ENCODE measurements at places on chromosomes 7 and 10.

GRCh38 chr10:132915411-132915810 lies 27.0 kb downstream of the CFAP46 start:
- DNase-seq = no peak

DNA sequence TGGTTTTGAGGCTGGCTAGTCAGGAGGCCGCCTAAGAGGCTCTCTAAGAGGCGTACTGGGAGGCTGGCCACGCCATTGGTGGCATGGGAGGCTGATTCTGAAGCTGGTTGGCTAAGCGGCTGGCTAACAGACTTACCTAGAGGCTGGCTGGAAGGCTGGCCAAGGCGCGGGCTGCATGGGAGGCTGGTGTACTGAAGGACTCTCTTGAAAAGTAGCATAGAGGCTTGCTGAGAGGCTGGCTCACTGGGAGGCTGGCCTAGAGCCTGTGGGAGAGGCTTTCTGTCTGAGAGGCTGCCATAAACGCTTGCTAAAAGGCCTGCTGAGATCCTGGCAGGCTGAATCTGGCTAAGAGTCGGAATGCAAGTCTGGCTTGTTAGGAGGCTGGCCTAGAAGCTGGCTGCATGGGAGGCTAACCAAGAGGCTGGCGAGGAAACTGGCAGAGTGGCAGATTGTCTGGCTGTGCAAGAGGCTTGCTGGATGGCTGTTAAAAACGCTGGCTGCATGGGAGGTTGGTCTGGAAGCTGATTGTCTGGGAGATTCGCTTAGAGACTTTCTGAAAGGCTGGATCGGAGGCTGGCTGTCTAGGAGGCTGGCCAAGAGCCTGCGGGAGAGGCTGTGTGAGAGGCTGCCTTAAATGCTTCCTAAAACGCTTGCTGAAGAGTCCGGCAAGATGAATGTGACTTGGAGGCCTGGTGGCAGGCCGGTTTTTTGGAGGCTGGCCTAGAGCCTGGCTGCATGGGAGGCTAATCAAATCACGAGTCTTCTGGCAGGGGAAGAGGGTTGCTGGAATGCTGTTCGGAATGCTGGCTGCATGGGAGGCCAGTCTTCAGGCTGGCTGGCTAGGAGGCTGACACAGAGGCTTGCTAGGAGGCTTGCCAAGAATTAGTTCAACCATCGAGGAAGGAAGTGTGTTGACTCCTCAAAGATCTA lies 134.2 kb downstream of the OR13A1 start:
- DNase-seq = no peak

GRCh38 chr10:80588546-80588945 lies 50.8 kb downstream of the SH2D4B start:
- DNase-seq = no peak

GRCh38 chr7:125773113-125773785 lies 843.6 kb upstream of the POT1 start:
- DNase-seq = no peak

- no peak for DNase-seq
Observed at GRCh38 chr10:17256627-17257026, 28.6 kb downstream of the VIM start.

GRCh38 chr10:77082601-77083252 lies 554.9 kb downstream of the KCNMA1 start:
- no peak for DNase-seq

DNA sequence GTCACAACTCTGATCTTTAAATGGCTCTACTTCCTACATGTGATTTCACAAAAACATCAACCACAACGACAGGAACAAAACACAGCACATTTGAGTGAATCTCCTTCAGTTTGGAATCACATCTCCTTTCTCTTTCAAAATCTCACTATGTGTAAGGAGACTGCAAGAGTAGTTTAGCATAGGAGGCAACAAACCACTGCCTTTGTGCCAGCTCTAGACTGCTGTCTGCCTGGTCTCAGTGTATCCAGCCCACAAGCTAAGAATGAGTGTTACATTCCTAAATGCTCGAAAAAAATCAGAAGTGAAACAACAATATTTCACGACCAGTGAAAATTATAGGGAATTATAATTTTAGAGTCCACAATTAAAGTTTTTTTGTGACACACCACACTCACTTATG lies 217.0 kb upstream of the STEAP4 start:
- no peak for DNase-seq

DNA sequence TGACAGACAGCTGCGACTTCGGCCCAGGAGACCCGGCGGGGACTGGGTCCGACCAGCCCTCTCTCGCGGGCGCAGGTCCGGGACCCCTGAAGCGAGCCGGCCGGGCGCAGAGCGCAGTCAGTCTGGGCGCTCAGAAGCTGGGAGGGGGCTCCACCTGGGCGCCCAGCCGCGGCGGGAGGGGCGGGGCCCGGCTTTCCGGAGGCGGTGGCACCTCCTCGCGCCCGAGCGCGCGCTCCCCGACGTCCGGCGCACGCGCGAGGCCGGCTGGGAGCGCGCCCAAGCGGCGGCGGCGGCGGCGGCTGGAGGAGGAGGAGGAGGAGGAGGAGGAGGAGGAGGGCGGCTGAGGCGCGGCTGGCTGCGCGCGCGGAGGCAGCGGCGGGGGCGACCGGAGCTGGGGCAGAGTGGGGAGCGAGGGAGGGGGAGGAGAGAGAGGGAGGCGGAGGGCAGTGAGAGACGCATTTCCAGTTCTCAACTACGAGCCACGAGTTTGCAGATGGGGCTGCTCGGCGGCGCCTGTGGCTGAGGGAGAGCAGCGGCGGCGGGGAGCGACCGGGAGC lies at the start of gene PALS2:
Gene PALS2 (plus strand): TSS at position 456 of the 557 bp plus-strand sequence. CDS start 50,216 bp downstream, outside the sequence.
- DNase-seq = peak; percentile 75

- DNase-seq = peak; percentile 15
Observed at GRCh38 chr10:71974489-71975021, 10.4 kb downstream of the CHST3 start.

DNA sequence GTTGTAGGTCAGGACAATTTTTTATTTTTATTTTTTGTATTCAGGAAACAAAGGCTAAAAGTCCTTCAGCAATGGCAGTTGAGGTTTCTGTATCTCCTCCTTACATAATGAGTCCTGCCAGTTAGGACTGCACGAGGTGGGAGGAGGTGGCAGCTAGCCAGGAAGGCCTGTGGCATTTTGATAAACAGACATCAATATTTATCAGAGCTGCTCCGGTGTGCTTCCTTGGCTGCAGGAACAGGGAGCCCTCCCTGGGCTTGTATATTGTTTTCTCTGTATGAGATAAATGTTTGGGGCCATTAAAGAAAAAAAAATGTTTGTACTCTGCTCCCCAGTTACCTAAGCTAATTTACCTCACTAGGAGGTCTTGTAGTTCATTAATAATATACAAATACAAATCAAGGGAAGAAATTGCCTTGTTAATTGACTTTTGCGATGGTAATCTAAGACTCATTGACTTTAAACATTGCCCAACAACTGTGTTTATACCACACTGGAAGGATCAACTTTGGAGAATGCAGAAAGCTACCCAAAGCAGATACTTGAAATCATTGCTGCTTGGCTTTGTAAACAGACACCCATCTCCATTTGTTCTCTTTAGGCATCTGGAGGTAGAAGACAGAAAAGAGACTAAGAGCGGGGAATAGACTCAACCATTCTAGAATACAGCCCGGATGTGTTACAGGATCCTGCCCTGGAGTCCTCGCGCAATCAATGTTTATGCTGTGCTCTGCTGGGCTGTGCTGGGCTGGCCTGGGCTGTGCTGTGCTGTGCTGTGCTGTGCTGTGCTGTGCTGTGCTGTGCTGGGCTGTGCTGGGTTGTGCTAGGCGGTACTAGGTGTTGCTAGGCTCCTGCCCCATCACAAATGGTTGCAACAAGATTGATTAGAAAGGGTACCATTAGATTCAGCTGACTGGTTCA lies 36.5 kb upstream of the PDZD8 start:
- no peak for DNase-seq

- DNase-seq = no peak
Observed at GRCh38 chr10:126090911-126091728, 194.8 kb downstream of the FANK1 start.

DNA sequence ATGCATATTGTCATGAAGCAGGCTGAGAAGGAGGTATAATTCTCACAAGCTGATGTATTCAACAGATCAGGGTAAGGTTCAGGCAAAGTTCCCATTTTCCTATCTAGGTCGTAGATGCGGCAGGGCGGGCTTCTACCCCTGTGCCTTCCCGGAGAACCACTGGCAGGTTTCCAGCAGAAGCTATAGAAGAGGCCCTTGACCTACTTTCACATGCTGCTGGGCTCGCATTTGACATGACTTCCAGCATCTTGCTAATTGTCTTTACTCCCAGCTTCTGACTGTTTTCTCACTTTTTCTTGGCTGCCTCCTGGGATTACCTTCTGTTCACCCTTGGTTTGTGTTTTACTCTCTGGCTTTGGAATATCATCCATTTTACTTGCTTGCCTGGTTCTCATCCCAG lies 32.6 kb upstream of the ORC5 start:
- DNase-seq = no peak

DNA sequence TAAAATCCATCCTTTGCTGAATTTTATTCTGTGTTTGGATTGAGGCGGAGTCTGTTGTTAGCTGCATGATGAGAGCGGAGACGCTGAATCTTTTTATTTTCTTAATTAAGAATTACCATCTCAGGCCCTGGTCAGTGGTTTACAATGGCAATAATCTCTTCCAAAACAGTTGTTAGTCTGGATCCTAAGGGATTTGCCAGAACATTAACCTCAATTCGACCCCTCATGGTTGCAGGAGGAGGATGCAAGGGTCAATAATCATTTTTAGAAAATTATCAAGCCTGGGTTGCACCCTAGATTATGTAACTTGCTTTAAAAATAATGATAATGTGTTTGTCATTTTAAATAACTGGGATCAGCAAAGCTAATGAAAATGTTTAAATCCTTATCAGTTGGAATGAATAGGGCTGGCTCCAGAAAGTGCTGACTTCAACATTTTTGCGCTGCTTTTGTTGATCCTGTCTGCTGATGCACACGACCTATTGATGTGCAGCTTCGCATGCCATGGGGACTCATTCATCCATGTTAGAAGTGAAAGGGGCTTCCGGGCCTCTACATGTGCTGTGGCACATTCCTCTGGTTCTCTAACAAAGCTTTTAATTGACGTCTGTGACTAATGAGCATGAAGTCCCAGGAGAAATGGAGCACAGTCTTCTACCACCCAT lies 80.7 kb upstream of the KIAA1217 start:
- DNase-seq = no peak

DNA sequence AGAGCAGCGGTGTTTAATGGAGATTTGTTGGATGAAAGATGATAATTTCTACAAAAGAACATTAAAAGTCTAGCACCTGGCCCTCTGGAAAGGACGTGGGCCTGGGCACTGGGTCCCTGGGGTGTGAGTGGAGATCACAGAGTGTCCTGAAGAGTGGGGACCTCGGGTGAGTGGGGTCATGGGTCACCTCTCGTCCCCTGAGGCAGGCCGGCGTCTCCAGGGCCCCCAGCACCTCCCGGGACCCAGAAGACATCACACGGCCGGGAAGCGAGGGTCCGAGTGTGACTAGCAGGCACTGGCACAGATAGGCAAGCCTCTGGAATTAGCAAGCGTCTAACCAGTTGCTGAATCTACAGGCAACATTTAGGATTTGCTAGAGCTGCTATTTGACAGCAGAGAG lies 257.2 kb downstream of the MAD1L1 start:
- no peak for DNase-seq

DNA sequence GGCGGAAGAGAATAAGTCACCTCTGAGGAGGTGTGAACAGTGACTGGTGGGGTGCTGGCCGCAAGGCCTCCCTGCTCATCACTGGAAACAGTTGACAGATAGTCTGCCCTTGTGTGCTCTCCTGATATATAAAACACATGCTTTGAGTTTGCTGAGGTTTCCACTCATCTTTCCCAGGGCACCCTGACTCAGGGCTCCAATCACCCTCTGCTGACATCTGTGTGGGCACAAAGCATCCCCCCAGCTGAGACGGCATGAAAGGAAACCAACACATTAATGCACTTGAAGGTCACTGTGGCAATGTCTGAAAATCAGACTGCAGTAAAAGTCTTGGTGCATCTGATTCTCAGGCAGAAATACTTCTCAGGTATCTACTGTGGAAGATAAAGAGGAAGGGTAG lies 49.8 kb downstream of the EPDR1 start:
- no peak for DNase-seq

DNA sequence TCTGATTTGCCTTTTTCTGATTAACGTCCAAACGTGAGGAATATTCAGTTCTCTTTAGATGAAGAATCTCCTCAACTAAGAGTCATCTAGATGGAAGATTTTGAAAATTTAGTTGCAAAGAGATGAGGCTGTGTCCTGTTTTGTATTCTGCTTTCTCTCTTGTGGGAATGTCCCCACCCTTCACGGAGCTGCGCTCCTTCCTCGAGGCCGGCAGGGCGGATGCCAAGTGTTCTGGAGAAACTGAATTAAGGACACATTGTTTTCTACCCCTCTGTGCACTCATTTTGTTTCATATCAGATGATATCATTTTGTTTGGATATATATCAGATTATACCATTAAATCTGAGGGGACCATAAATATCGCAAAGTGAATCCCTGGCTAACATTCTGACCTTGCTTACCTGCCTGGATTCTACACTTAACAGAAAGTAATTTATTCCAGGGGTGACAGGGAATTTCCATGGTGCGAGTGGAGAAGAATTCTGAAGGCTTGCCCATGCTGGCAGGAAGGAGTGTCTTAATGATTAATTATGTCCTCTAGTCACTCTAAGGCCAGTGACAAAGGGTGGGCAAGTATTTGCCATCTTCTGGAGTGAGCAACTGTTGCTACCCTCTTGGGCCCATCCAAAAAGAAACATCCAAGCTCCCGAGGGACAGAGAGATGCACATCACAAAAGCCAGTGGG lies 47.9 kb upstream of the IGFBP3 start:
- DNase-seq = no peak

DNA sequence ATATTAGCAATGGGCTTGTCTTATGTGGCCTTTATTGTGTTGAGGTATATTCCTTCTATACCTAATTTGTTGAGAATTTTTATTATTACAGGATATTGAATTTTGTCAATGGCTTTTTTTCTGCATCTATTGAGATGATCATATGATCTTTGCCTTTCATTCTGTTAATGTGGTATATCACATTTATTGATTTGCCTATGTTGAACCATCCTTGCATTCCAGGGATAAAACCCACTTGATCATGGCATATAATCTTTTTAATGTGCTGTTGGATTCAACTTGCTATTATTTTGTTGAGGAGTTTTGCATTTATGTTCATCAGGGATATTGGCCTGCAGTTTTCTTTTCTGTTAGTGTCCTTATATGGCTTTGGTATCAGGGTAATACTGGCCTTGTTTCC lies 91.8 kb upstream of the KLF14 start:
- DNase-seq = no peak

- DNase-seq = no peak
Observed at GRCh38 chr7:140435252-140435895, 31.5 kb downstream of the RAB19 start.

DNA sequence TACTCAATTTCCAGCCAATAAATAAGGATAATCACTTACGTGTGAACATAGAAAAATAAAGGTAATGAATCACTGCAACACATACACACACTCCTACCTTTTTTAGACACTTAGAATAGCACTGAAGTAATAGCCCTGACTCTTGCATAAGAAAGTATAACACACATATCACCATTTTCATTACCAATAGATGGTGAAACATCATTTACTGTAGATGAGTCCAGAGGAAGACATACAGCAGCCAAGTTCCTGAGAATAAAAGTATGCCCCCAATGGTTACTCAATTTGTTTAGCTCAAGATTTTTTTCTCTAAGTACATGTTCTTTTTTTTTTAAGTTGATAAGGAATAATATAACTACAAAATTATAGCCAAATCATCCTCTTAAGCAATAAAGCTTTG lies 316.3 kb downstream of the PARD3 start:
- no peak for DNase-seq

Data from stimulated activated CD8-positive, alpha-beta memory T cell treated with anti-CD3 and anti-CD28 coated beads, Interleukin-15, amount 100 ng/mL, for 4 hours (primary cell).